NCI-H1105 (cell line): ENCODE measurements at places on chromosomes 12 and 14.

DNA sequence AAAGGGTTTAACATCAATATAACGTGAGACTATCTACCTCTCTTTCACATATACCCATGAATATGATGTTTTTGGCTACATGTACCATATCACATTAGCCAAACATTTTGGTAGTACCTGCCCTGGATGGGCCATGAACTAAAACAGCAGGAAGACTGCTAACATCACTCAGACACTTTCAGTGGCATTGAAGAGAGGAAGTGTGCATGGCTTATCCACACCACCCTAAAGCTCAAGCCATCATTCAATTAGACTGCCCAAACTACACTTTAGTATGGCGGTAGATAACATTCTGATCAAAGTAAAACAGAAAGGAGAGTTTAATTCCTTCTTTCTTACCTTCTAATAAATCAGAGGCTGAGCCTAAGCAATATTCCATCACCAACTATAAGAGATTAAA, 103.0 kb downstream of the PEBP1 start:
- DNase-seq: no peak

- no peak for DNase-seq
Observed at GRCh38 chr12:53258541-53259539, 9.3 kb upstream of the ESPL1 start.

GRCh38 chr14:29039171-29039570, 272.6 kb downstream of the FOXG1 start:
- DNase-seq: no peak

DNA sequence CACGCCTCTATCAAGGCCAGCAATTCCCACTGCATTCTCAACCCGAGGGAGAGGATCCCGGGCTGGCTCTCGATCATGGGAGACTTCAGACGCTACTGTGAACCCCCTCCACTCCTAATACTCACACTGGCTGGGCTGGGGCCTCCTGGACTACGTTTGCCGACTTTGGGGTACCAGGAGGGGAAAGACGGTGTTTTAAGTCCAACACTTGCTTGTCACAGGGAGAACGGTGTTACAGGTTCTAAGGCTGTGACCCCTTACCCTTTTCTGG, 463 bp downstream of the NACA start:
- no peak for DNase-seq

- DNase-seq: peak; percentile 3
Observed at GRCh38 chr14:27184427-27184826, 586.6 kb upstream of the NOVA1 start.

- DNase-seq: no peak
Observed at GRCh38 chr12:51131745-51132521, 41.0 kb downstream of the TFCP2 start.

DNA sequence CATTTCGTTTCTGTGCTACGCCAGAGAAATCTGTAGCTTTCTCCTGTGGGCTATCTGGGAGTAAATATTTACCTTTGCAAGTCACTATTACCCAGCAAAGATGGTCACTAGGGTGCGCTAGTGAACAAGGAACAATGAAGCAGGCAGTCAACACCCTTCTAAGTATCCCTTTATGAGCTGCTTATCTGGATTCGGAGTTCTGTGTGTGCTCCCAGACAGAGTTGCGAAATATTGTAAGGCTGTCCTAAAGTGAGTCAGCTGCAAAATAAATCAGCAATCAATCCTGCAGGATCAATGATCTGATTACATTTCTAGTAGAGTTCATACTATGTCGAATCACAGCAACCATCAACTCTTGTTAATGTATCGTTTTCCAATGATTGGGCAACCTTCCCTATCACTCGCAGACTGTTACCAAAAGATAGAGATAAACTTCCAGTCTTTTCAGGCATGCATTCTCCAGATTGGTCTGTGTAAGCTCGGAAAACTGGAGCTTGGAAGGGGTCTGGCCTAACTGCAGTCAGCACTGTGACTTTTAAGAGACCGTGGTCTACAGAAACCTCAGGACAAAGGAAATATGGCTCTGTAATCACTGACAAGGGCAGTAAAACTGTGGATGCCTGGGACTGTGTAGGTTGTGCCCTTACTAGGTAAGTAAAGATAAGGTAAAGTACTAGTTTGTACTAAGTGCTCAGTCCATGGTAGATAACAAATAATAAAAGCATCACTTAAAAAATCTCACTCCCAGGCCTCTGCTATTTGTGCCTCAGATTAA, 133.5 kb downstream of the KCNK10 start:
- DNase-seq: peak; percentile 85

GRCh38 chr14:51069055-51069454, 25.9 kb downstream of the TRIM9 start:
- DNase-seq: no peak

DNA sequence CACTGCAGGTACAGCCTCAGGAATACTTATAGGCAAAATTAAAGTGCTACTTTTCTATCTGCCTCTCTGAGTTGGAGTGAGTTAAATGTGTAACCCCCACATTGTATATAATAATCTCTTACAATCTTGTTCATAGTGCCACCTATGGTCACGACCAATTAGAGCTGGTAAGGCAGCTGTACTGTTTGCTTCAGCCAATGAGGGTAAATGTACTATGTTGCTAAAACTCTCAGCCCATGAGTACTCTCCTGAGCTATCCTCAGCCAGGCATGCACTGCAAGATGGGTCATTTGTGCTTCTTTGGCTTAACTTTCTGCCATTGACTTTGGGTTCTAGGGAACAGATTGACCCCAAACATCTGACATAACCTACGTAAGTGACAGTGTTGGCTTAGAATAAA, 15.0 kb upstream of the MDM2 start:
- DNase-seq: no peak

DNA sequence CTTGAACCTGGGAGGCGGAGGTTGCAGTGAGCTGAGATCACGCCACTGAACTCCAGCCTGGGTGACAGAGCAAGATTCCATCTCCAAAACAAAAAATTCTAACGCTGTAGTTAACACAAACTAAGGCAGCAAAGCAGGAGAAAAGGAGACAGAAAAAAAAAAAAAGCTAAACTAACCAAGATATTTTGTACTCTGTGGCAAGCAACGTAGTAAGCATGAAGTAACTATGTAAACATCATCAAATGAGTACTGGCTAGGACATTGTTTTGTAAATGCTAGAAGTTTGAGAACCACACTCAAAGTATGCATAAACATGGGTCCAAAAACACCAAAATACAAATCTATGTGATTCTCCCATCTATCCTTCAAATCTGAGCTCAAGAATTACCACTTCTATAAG, 44.2 kb downstream of the C2CD5 start:
- DNase-seq: no peak

- DNase-seq: no peak
Observed at GRCh38 chr14:105968291-105968690, 441.9 kb downstream of the TMEM121 start.

DNA sequence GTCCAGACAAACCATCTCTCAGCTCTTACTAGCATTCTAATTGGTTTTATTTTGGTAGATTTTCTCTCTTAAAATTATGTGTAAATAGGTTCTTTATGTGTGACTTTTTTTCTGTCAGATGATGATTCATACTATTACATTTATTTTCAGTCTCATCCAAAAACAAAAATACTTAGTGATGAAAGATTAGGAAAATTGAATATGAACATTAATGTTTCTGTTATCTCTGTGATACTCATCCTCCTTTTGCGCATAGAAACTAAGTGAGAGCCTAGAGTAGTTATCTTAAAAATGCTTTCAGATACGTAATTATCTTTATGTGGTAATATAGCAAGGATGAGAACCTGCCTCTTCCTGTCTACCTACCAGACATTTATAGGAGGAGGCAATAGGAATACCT, 84.1 kb upstream of the MON2 start:
- DNase-seq: no peak

- DNase-seq: no peak
Observed at GRCh38 chr12:73361864-73362230, 1089.7 kb downstream of the TRHDE start.

DNA sequence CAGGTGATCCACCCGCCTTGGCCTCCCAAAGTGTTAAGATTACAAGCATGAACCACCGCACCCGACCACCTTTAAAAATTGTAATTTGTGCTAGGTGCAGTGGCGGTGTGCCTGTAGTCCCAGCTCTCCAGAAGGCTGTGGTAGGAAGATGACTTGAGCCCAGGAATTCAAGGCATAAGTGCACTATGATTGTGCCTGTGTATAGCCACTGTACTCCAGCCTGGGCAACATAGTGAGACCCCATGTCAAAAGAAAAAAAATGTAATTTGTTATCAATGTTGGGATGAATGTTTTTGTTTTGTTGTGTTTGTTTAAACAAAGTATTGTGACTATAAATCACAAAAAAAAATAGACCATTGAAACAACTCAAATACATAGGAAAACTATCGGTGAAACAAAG, 43.1 kb upstream of the NAP1L1 start:
- no peak for DNase-seq

DNA sequence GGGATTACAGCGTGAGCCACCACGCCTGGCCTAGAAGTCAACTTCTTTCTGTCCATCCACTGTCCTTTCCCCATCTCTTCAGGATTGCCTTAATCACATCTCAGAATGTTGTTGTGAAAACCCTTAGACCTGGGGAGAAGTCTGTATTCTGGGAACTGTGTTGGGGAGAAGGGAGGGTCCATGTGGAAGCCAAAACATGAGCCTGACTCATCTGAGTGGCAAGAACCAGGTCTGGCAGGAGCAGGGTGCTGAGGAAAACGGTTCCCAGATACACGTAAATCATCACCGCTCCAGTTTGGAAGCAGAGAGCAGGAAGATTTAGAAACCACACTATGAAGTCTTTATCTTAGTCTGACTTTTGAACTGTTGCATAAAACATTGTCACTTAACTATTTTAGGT, 245.6 kb upstream of the RGS6 start:
- no peak for DNase-seq

- DNase-seq: no peak
Observed at GRCh38 chr12:110508071-110508586, 6.0 kb downstream of the RAD9B start.

- DNase-seq: no peak
Observed at GRCh38 chr12:40831916-40832315, 139.7 kb downstream of the CNTN1 start.

GRCh38 chr12:6606331-6607131, 648 bp downstream of the CHD4 start:
- DNase-seq: peak; percentile 4

DNA sequence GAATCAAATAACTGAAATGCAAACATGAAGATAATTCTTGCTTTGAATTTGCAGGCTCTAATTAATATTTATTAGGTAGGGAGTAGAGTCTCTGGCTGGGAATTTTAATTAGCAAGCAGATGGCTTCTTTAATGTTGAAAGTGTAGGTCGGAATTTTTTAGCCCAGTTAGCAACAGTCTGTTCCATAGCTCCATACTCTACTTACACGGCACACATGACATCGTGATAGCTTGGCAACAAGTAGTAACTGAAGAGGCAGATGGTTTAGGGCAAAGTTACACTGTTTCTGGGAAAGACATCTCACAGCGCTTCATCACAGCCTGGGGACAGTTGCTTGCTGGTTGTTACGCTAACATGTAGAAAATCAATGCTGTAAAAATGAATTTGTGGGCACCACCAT, 710.7 kb downstream of the GALC start:
- DNase-seq: no peak

DNA sequence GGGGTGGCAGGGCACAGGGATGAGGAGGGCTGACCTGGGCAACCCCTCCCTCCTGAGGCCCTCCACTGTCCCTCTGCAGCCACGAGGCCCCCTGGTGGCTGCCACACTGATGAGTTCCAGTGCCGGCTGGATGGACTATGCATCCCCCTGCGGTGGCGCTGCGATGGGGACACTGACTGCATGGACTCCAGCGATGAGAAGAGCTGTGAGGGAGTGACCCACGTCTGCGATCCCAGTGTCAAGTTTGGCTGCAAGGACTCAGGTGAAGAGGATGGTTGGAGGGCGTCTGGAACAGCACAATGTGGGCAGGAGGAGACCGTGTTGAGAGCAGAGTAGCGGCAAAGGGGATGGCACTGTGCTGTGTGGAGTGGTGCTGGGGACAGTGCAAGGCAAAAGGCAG, 25.7 kb upstream of the LRP1-AS start:
- DNase-seq: no peak

DNA sequence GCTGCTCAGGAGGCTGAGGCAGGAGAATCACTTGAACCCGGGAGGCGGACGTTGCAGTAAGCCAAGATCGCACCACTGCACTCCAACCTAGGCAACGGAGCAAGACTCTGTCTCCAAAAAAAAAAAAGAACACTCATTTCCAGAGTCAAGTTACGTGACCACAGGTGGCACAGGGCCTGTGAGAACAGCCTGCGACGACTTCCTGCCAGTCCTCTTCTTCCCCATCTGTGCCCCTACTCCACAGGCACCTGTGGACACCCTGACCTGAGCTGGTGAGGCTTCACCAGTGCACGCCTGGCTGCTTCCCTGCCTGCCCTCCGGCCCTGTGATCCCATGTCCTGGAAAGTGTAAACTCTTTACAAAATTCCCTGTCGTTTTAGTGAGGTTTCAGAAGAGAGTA, 77.7 kb downstream of the PPP2R5C start:
- DNase-seq: no peak

GRCh38 chr12:47378907-47379306, 299.1 kb upstream of the AMIGO2 start:
- no peak for DNase-seq

GRCh38 chr14:59664741-59665140, 88.1 kb upstream of the CCDC175 start:
- peak; percentile 88 for DNase-seq

DNA sequence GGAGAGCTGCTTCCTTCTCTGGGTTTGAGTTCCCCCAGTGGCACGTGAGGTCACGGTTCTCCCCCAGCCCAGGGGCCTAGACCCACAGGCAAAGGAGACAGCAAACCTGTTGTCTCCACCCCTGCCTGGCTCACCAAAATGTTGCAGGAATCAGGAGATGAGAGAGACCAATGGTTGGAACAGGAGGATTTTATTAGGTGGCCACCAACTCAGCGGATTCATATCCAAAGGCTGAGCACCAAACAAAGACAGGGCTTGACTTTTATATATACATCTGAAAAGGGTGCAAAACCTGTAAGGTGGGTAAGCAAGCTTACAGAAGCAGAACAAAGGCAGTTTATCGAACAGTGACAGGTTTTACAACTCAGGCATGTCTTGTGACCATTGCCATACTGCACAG, 9.2 kb upstream of the ADAM21 start:
- no peak for DNase-seq

DNA sequence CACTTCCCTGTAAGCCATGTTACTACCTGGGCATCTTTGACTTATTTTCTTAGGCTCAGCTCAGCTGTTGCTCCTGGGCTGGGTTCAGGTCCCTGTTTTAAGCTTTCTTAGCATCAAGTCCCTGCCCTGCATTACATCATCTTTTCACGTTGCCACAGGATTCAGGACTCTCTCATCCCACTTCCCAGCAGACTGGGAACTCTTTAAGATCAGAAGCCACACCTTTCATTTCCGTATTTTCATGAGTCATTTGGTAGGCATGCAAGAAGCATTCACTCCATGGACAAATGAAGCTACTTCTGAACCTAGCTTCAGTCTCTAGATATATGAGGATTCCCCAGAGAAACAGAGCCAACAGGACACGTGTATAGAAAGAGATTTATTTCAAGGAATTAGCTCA, 726.8 kb downstream of the VRK1 start:
- no peak for DNase-seq

- DNase-seq: no peak
Observed at GRCh38 chr12:65956056-65956738, 131.9 kb downstream of the HMGA2 start.
